ENCODE measurements at places on chromosomes 2 and 18. TPM values are rescaled to one million over a fixed set of nuclear protein-coding genes. Genes with fewer than 3 reads are reported as not detected.

Gene MBD2
- total RNA-seq: 104 TPM

Gene CDK5R2
- total RNA-seq: 0.18 TPM

Gene HEATR5B
- total RNA-seq: 9.9 TPM

Gene LBX2
- total RNA-seq: 0.60 TPM

Gene SIX2
- total RNA-seq: not detected

Gene MCM6
- total RNA-seq: 34.2 TPM

Gene RIT2
- total RNA-seq: not detected

Gene CRYBA2
- total RNA-seq: not detected

Gene CFAP65
- not detected for total RNA-seq

Gene LPIN2
- total RNA-seq: 24.6 TPM

Gene MC4R
- total RNA-seq: not detected

Gene COMMD1
- 43.0 TPM for total RNA-seq

Gene HRH4
- total RNA-seq: not detected

Gene SAG
- not detected for total RNA-seq

Data from HFFc6 (cell line).